ENCODE measurements at places on chromosomes 12 and 14. TPM values are rescaled to one million over a fixed set of nuclear protein-coding genes. Genes with fewer than 3 reads are reported as not detected.

ZDHHC22 gene
- not detected for total RNA-seq

INSM2 gene
- total RNA-seq: not detected

FSCB gene
- total RNA-seq: not detected

KCNJ8 gene
- total RNA-seq: 3.7 TPM

OR6C2 gene
- not detected for total RNA-seq

BTBD7 gene
- 44.3 TPM for total RNA-seq

SLC25A47 gene
- 0.32 TPM for total RNA-seq

AHNAK2 gene
- total RNA-seq: 34.8 TPM

PIWIL1 gene
- not detected for total RNA-seq

NYNRIN gene
- 8.8 TPM for total RNA-seq

FGF6 gene
- total RNA-seq: not detected

ERBB3 gene
- 337 TPM for total RNA-seq

CLEC6A gene
- not detected for total RNA-seq

CYP27B1 gene
- total RNA-seq: 0.40 TPM

GRCh38 chr12:55935738-55936151 lies 4.8 kb downstream of the DGKA start:
- no peak for DNase-seq

DNA sequence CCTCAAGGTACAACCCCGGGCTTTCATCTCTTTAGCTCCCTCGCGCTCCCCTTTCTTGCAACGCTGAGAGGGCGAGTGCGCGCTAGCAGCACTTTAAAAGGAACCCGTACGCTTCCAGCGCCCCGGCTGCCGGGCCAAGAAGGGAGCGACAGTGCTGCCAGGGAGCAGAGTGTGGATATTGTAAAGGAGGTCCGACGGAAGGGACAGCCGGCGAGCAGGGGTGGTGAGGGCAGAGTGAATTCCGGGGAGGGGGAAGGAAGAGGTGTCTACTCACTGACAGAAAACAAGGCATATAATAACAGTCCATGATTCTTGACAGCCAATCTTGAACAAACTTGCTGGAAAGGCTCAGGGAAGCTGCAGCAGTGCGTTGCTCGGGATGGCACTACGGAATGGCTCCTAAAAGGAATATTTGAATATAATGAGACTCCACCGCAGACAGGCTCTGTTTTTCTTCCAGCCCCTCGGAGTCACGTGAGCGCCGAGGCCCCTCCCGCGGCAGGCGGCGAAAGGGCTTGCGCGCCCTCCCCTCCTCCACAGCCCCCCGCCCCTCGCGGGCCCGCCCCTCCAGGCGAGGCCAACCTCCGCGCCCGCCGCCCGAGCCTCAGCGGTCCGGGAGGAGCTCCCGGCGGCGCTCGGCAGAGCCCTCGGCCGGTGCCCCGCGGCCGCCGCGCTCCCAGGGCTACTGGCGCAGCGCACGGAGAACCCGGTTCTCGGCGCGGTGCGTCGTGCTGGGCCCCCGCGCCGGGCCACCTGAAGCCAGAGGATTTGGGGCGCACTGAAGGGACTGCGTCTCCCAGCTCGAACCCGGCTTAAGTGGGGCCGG lies 3.4 kb downstream of the BMP4 start:
- peak; percentile 78 for DNase-seq

GRCh38 chr12:80837342-80837978 lies 100.3 kb downstream of the LIN7A start:
- no peak for DNase-seq

- no peak for DNase-seq
Measured at GRCh38 chr14:77319422-77319821, 1.3 kb downstream of the POMT2 start.

GRCh38 chr14:47332106-47332505 lies 343.3 kb downstream of the MDGA2 start:
- no peak for DNase-seq

DNA sequence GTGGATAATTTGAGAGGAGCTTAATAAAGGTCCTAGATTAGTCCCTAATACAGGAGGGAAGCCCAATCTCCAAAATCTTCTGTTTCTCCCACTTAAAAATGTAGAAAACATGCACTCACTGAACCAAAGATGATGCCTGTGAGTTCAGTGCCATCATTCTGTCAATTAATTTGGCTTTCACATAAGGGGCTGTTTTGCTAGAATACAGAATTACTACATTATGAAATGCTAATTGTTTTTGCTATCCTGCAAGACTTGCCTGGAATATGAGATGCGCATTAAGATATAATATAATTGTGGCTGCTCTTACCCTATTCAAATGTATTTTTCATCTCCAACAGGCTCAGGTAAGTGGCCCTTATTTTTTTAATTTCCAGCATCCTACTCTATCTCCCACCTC lies 111.7 kb downstream of the SEC23A start:
- no peak for DNase-seq

DNA sequence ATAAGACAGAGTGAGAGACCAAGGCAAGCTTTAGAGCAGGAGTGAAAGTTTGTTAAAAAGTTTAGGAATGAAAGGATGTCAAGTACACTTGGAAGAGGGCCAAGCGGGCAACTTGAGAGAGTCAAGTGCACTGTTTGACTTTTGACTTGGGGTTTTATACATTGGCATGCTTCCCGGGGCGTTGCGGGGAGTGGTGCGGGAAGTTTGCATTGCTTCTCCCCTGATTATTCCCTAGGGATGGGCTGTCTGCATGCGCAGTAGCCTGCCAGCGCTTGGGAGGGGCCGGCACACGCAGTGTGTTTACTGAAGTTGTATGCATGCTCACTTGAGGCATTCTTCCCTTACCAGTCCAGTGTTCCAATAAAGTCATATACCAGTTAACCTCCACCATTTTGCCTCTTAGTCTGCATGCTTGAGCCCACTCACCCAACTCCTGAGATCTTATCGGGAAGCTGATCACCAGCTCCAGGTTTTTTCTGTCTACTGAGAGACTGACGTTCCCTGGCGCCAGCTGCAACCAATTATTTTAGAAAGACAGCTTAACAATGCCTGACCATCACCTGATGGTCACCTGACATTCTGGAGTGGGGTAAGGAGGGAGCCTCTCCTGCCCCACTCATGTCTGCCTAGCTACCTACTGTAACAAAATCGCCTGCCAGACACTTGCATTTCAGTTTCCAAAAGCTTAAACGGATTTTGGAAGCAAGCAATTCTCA lies 53.2 kb downstream of the DACT1 start:
- DNase-seq: peak; percentile 91

DNA sequence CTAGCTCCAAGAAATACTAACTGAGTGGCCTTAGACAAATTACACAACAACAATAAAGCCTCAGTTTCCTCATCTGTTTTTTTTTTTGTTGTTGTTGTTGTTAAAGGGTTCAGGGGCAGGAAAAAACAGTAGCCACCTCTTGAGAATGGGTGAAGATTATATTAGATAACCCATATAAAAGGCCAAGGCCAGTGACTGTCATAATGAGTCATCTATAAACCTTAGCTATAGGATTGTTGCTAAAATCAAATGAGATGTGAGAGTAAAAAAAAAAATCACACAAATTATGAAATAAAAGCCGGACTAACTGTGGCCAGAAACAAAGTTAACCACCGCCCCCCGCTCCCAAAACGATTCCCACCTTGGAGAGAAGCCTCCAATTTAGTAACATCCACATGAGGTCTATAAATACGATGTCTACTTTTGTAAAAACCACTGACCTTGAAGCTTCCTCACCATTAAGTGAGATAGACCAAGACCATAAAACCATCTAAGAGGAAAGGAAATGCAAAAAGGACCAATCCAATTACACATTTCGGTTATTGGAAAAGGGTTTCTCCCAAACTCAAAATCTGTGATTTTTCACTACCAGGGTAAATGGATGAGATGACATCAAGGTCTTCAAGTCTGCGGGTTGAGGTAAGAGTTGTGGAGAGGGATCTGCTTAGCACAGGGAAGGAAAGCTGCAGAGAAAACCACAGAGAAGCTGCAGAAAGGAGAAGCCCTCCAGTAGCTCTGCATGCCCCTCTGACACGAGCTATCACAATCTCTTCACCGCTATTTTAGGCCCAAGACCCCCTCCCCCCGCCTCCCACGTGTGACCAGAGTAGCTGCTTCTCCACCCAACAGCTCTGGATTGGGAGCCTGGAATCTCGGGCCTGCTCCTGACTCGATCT lies 1.0 kb downstream of the NAA25 start:
- peak; percentile 20 for DNase-seq

DNA sequence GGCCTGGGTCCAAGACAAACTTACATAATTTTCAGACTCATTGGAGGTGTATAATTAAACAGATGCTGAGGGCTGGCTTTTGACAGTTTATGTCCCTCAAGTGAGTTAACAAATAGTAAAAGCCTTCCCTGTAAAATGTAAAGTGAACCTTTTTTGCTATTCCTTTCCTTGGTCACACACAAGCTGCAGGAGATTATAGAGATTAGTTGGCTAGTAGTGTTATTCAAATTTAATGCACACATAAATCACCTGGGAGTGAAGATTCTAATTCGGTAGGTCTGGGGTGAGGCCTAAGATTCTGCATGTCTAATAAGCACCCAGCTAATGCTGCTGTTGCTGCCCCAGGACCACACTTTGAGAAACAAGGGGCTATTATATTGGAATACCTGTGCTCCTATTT lies 206.2 kb upstream of the SSTR1 start:
- DNase-seq: no peak

- no peak for DNase-seq
Measured at GRCh38 chr12:51070004-51070403, 13.4 kb downstream of the CSRNP2 start.

- peak; percentile 75 for DNase-seq
Measured at GRCh38 chr14:67943947-67944346, 124.4 kb downstream of the RAD51B start.

DNA sequence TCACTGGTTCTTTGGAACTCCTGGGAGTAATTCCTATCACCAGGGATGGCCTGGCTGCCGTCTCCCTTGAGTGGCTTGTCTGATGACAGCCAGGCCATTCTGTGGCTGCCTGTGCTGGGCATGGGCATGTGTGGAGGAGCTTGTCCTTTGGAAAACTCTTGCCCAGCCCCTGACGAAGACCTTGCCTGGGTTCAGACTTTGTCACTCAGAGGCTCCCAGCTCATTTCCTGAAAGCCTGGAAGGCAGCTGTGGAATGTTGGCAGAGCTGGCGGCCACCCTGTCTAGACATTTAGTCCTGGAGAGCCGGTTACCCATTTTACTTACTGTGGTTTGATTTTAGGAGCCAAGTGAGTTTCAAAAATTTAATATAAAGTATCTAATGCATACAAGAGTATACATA lies 34.0 kb downstream of the TUNAR start:
- DNase-seq: no peak

GRCh38 chr14:72054911-72055310 lies 122.7 kb downstream of the RGS6 start:
- DNase-seq: no peak

DNA sequence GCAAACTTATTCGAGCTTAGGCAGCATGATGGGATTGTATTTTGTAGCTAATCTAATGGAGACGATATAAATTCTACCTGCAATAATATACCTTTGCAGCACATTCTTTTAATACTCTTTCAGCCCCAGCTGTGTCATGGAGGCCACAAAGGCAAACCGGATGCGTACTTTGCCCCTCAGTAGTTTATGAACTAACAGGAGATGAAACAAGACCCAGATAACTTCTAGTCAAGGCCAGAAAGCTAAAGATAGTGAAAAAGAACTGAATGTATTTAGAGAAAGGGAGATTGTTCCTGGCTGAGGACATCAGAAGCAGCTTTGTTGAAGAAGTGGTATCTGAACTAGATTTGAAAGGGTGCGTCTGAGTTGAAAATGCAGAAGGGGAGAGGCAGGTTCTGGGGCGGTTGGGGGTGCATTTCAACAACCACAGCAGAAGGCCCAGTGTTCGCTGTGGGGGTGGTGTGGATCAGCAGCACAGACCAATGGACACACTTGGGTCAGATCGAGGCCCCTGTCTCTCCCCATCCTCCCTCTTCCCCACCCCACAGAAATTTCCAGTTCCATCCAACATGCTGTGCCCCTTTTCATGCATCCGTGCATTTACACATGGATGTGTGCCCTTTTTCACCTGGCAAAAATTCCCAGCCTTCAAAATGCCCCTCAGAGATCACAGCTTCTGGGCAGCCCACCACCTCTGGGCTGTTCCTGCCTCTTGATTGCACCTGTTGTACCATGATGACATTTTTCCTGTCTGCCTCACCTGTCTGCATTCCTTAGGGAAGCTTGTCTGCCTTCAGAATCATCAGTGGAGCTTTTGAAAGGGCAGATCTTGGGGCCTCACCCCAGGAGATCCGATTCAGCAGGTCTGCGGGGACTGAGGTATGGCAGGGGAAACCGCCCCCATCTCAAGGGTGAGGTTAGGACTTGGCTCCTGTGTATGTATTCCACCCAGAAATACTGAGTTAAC lies 2.2 kb downstream of the ZNF839 start:
- DNase-seq: no peak

DNA sequence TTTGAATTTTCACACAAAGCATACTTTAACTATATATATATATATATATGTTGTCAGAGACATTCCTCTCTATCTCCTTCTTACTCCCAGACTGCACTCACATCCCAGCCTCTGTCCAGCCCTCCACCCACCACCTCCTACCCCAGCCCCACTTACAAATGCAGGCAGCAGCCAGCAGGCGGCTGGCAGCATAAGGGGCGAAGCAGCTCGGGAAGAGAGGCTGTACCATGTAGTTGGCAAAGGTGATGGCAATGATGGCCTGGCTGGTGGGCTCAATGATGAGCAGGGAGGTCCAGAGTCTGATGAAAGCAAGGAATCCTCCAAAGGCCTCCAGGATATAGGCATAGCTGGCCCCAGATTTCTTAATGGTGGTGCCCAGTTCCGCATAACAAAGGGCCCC lies 2.5 kb downstream of the SLC7A7 start:
- no peak for DNase-seq

DNA sequence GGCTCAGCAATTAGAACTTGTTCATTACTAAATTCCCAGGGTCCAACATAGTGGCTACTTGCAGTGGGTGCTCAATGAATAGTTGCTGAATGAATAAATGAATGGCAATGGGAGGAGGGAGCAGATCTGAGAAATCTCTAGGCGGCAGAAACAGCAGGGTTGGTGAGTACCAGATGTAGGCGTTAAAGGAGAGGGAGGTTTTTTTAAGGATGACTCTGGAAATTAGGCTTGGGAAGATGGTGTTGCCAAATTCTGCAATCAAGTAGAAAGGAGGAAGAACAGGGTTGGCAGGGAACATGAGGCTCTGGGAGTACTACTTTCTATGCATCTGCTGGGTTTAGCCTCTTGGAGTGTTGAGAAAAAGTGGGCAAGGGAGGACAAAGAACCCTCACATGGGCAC lies 207.1 kb downstream of the APAF1 start:
- no peak for DNase-seq

DNA sequence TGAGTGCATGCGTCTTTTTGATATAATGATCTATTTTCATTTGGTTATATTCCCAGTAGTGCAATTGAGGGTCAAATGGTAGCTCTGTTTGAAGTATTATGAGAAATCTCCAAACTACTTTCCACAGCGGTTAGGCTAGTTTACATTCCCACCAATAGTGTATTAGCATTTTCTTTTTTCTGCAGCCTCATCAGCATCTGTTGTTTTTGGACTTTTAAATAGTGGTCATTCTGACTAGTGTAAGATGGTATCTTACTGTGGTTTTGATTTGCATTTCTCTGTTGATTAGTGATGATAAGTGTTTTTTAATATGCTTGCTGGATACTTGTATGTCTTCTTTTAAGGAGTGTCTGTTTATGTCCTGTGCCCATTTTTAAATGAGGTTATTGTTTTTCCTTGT lies 3.7 kb upstream of the KLRC1 start:
- no peak for DNase-seq

GRCh38 chr12:45398552-45398951 lies 182.7 kb downstream of the ANO6 start:
- no peak for DNase-seq

- DNase-seq: no peak
Measured at GRCh38 chr14:27392153-27392552, 794.3 kb upstream of the NOVA1 start.

- no peak for DNase-seq
Measured at GRCh38 chr14:44384093-44384492, 123.0 kb downstream of the FSCB start.

All from transverse colon (tissue), 4 donors.